CD4-positive, alpha-beta T cell (primary cell): ENCODE measurements at places on chromosomes 7 and 10. TPM values are rescaled to one million over a fixed set of nuclear protein-coding genes. Genes with fewer than 3 reads are reported as not detected.

SYT15 gene
- total RNA-seq, result 0.77 TPM

STAG3 gene
- total RNA-seq, result 4.0 TPM

DNA sequence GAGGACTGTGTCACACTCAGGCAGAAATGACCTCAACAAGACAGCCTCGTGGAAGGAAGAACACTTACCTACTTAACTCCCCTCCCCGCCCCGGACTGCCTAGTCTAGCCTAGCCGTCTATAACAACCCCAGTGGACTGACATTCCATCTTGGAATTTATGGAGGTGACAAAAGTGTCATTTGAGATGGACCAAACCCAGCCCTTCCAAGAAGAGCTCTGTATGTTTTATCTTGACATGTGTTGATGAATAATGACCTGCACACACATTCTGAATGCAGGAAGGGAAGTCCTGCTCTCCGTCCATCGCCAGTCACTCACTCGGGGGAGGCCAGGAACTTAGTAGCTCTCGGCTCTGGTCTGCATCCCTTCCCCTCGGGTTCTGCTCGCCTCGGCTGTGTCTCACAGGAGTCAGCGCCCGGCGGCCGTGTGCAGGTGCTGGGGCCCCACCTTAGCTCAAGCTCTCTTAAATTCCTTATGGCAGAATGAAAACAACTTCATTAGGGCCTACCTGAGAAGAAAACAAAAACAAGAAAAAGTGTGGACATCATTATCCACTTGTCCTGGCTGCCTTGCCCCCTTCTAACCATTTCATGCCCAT, 140.9 kb upstream of the NPS start:
- no peak overlapping the region for H3K4me3 ChIP-seq
- no peaks in the 10 kb centered on the region for H3K27me3 ChIP-seq
- H3K27ac ChIP-seq, result no peak overlapping the region
- no peak for DNase-seq
- no peaks in the 10 kb centered on the region for H3K36me3 ChIP-seq

- no peaks in the 10 kb centered on the region for H3K27me3 ChIP-seq
- no peaks in the 10 kb centered on the region for H3K4me1 ChIP-seq
- H3K36me3 ChIP-seq, result no peaks in the 10 kb centered on the region
- H3K27ac ChIP-seq, result no peak overlapping the region
- no peak for DNase-seq
Observed at GRCh38 chr7:120402079-120402767, 129.2 kb downstream of the KCND2 start.

- DNase-seq, result no peak
- no peaks in the 10 kb centered on the region for H3K36me3 ChIP-seq
- H3K4me3 ChIP-seq, result no peak overlapping the region
- H3K27ac ChIP-seq, result no peak overlapping the region
- peaks cover 3% of the 10 kb centered on the region for H3K27me3 ChIP-seq
Observed at GRCh38 chr7:155277385-155277994, 20.2 kb upstream of the INSIG1 start.

PIP gene
- not detected for total RNA-seq

TAS2R41 gene
- 0.69 TPM for total RNA-seq

GRCh38 chr7:131606346-131607290, 50.2 kb upstream of the PODXL start:
- no peaks in the 10 kb centered on the region for H3K4me1 ChIP-seq
- H3K27ac ChIP-seq, result no peak overlapping the region
- peaks cover 10% of the 10 kb centered on the region for H3K27me3 ChIP-seq
- DNase-seq, result no peak

GRCh38 chr7:27863880-27864279, 123.9 kb downstream of the TAX1BP1 start:
- no peak overlapping the region for H3K4me3 ChIP-seq
- no peak for DNase-seq
- no peaks in the 10 kb centered on the region for H3K36me3 ChIP-seq
- no peaks in the 10 kb centered on the region for H3K4me1 ChIP-seq

DNA sequence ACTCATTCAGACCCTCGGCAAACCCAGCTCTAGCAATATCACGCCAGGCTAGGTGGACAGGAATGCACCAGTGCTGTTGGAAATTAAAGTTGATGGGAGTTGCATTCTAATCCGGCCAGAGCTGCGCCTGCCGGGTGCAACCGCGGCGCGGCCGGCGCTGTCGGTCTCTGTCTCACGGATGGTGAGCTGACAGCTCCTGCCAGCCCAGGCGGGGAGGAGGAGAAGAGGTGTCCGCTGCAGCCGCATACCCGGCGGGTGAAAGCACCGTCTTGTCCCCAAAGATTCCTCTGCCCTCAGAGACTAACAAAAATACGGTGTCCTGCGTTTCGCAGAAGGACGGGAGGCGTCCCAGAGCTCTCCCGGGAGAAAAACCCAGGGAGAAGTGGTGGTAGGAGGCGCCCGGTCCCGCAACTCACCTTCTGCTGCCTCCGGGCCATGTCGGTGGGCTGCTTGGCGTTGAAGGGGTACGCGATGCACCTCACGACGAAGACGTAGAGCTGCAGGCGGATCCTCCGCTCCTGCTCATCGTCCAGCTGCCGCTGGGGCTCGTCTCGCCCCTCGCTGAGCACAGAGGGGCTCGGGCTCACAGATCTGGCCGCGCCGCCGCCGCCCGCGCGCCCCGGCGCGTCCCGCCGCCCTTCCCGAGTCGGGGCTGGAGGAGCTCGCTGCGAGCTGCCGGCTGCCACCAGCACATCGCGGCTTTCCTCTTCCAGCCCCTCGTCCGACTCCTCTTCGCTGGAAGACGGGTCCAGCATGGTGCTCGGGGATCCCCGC, 490 bp downstream of the CADPS2 start:
- H3K4me3 ChIP-seq, result no peak overlapping the region
- H3K36me3 ChIP-seq, result no peaks in the 10 kb centered on the region
- H3K4me1 ChIP-seq, result no peaks in the 10 kb centered on the region
- no peak for DNase-seq
- peaks cover 51% of the 10 kb centered on the region for H3K27me3 ChIP-seq

DNA sequence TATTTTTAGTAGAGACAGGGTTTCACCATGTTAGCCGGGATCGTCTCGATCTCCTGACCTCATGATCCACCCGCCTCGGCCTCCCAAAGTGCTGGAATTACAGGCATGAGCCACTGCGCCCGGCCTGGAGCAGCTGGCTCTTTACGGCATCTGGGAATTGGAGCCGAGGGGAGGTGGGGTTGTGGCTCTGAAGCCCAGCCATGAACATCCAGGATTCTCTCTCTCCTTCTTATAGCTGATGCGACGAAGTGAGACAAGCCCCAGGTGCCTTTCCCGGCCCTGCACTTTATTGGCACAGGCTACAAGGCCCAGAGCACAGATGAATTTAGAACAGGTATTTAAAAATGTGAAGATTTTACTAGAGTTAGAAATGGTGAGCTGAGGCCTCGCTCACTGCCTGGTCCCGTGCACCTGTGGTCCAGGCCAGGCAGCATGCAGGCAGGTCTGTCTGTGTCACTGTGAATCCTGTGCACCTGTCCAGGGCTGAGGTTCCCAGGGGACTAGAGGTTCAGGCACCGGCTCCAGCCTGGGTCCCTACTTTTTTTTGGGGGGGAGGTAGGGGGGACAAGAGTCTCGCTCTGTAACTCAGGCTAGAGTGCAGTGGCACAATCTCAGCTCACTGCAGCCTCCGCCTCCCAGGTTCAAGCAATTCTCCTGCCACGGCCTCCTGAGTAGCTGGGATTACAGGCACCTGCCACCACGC, 379.7 kb upstream of the FOXK1 start:
- no peaks in the 10 kb centered on the region for H3K36me3 ChIP-seq
- no peak overlapping the region for H3K27ac ChIP-seq
- no peaks in the 10 kb centered on the region for H3K4me1 ChIP-seq
- H3K4me3 ChIP-seq, result no peak overlapping the region

DNA sequence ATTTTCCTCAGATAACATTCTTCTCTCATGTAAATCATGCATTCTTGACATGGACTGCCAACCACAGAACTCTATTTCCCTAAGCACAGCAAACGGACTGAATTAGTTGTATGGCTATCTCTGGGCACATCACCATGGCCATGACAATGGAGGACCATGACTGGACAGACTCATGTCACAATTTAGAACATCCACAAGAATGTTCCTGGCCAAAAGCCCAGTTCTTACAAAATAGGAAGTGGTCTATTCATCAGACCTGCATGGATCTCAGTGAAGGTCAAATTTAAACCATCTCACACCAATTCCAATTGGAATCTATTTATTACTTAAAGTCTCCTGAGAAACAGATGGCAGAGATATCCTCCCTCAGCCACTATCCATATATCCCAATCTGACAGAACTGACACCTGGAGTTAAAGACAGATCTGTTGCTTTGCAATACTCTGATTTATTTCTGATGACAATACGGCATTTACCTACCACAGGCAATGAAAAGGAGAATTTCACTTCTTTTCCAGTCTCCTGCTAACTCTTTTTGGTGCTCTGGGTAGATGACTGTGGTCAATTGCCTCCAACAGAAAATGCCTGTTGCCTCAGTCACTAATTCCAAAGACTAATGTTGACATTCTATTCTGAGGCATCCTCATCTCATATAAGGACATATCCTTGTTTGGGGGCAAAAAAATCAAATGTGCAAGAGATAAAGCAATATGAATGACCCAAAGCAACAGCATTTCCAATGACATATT, 254.8 kb downstream of the HTR7 start:
- DNase-seq, result no peak
- H3K27ac ChIP-seq, result no peak overlapping the region
- H3K27me3 ChIP-seq, result no peaks in the 10 kb centered on the region
- H3K36me3 ChIP-seq, result no peaks in the 10 kb centered on the region
- no peaks in the 10 kb centered on the region for H3K4me1 ChIP-seq

DNA sequence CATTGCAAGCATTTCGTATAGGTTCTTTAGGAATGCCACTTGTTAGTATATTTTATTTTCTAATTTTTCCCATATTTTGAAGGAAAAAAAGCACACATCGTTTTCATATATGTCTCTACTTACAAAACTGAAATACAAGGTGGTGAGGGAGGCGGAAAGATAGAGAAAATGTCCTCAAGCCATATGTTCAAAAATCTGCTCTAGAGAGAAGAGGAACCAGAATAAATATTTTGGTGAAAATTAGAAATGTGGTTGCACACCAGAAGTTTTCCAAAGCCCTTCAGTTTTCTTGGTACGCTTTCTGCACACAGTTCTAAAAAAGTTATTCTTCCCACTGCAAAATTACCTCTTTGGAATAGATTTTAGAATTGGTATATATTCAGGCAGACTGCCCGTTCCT, 107.4 kb upstream of the RHOBTB1 start:
- H3K4me1 ChIP-seq, result no peaks in the 10 kb centered on the region
- no peak overlapping the region for H3K4me3 ChIP-seq
- no peak overlapping the region for H3K27ac ChIP-seq
- no peaks in the 10 kb centered on the region for H3K36me3 ChIP-seq
- DNase-seq, result no peak

- no peak for DNase-seq
- H3K36me3 ChIP-seq, result no peaks in the 10 kb centered on the region
- H3K27ac ChIP-seq, result no peak overlapping the region
- peaks cover 33% of the 10 kb centered on the region for H3K27me3 ChIP-seq
Observed at GRCh38 chr10:22473459-22473858, 128.2 kb downstream of the SPAG6 start.

DNA sequence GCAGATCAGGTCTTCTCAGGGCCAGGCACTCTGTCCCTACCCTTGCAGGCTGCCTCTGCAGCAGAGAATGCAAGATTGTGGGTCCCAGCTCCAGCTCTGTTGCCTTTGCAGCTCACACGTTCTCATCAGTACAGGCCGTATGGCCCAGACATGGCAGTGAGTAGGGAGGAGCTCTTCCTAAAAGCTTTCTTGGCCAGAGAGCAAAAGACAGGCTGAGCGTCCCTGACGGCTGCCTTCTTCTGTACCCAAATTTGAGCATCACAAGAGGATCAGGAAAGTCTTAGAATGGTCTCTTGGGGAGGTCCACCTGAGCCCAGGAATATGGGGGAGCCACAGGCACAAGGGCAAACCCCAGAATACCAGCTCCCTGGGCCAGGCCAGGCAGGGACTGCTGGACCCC, 266.3 kb upstream of the ZMIZ1 start:
- no peak overlapping the region for H3K4me3 ChIP-seq
- no peaks in the 10 kb centered on the region for H3K4me1 ChIP-seq
- no peak overlapping the region for H3K27ac ChIP-seq
- H3K36me3 ChIP-seq, result no peaks in the 10 kb centered on the region
- no peaks in the 10 kb centered on the region for H3K27me3 ChIP-seq

DNA sequence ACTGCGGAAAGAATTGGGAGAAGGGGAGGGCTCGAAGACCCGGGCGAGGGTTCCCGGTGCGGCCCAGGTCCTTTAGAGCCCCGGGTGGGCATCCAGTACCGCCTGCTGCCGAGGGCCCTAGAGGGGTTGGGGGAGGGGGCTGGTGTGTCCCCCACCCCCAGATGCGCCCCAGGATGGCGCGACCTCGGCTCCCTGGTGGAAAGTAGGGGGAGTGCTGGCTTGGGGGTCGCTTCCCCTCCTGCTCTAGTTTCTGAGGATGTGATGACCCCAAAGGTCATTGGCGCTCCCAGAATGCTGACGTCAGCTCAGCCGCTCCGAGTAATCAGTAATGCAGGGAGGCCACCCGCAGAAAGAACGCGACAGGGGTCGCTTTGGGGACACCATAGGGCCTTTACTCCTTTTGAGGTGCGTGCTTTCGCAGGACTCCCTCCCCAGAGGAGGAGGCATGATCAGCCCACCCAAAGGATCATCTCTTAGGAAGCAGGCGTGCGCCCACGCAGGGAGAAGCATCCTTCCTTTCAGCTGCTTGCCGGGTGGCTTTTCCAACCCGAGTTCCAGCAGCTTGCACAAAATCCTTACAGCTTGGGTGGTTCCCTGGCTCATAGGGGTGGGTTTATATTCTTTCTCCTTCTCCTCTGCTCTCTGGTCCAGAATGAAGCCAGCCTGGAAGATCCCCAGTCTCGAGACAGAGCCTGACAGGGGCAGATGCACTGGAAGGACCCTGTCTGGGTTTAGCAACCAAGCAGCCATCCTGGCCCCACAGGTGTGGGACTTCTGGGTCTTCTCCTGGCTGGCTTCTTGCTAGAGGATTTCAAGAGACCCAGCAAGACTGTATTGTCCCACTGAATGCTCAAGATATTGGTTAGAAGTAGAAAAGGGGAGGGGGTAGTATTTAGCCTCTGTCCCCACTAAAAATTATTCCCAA, 1.3 kb upstream of the PRKAG2 start:
- H3K4me1 ChIP-seq, result peaks cover 19% of the 10 kb centered on the region
- H3K36me3 ChIP-seq, result no peaks in the 10 kb centered on the region
- peak overlapping the region; percentile 91 for H3K4me3 ChIP-seq
- DNase-seq, result no peak
- H3K27me3 ChIP-seq, result no peaks in the 10 kb centered on the region
- H3K27ac ChIP-seq, result no peak overlapping the region

- H3K27ac ChIP-seq, result no peak overlapping the region
- H3K27me3 ChIP-seq, result no peaks in the 10 kb centered on the region
- DNase-seq, result no peak
- no peaks in the 10 kb centered on the region for H3K4me1 ChIP-seq
Observed at GRCh38 chr7:22715969-22716368, 11.0 kb upstream of the IL6 start.

USP6NL gene
- total RNA-seq, result 5.2 TPM
